Activated CD8-positive, alpha-beta memory T cell treated with anti-CD3 and anti-CD28 coated beads for 1 hour (primary cell): ENCODE measurements at places on chromosomes 2 and 18.

- no peak for DNase-seq
Measured at GRCh38 chr2:28160986-28161425, 231.7 kb upstream of the FOSL2 start.

DNA sequence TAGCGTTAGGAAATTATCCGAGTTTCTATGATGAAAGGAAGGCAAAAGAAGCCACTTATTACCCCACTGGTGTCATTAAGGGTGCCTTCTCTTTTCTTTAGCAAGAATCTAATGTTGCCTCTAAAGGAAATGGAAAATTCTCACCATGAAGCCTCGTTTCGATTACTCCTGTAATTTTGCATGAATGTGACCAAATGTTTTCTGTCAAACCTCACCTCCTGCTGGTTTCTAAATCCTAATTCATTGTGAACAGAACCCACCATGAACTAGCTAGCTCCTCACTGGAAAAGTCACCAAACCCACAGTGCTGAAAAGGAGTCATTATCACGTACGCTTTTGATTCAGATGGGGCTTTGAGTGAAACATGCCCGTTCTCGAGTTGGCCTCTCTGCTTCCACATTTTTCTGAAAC, 119.9 kb downstream of the COPS8 start:
- no peak for DNase-seq

- DNase-seq, result no peak
Measured at GRCh38 chr18:36543991-36544725, 246.6 kb downstream of the FHOD3 start.

GRCh38 chr2:67663776-67664175, 266.6 kb downstream of the ETAA1 start:
- no peak for DNase-seq

DNA sequence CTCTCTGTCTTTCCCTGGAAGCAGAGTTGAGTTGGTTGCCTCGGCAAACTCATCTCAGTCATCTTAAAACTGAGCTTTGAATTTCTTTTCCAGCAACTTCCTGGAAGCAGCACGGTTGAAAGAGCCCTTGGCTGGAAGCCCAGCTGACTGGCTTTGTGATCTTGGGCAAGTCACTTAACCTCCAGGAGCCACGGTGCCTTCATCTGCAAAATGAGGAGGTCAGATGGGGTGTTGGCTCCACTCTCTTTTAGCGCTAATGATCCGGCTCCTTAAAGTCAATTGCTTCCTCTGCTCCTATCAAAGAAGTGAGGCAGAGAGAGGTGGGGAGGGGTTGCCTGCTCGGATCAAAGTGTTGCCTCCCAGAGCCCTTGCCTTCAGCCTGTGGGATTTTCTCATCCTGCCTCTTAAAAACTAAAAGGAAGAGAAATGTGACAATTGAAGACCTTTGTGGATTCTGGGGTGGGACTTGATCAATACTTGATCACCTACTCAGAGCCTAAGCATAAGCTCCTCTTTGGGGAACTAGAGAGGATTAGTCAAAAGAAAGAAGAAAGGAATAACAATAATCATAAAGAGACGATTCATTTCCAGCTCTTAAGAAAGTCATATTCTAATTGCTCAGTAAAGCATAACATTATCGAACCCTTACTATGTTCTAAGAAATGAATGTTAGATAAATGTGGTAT, 86.6 kb downstream of the MYCN start:
- DNase-seq, result no peak

GRCh38 chr18:59814891-59815290, 84.9 kb upstream of the PMAIP1 start:
- DNase-seq, result no peak

- no peak for DNase-seq
Measured at GRCh38 chr2:167939514-167940345, 307.7 kb downstream of the STK39 start.

- DNase-seq, result no peak
Measured at GRCh38 chr18:37393945-37394609, 171.5 kb downstream of the CELF4 start.

DNA sequence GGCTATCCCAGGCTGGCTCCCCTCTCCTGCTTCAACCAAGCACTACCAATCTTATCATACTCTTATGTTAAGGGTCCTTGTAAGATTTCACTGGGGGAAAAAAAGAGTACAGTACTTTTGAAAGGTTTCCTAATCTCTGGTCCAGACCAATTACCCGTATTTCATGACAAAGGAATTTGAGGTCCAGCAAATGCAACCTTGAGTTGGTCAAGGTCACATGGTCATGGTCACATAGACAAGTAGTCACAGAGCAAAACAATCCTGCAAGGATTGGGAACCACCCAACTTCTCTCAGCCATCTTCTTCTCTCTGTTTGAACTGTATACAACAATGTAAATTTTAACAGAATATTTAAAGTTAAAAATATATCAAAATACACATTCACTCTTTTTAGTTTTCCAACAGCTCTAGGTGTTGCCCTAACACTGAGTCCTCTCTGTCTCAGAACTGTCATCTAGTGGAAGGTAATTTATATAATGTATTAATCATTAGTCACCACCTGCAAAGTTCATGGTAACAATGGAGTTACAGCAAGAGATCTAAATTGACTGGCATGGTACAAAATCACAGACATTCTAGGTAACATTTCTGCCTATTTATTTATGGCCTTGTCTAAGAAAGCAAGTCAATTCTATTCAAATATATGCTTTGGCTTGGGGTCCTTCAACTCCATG, 21.5 kb downstream of the DTNB start:
- DNase-seq, result no peak

DNA sequence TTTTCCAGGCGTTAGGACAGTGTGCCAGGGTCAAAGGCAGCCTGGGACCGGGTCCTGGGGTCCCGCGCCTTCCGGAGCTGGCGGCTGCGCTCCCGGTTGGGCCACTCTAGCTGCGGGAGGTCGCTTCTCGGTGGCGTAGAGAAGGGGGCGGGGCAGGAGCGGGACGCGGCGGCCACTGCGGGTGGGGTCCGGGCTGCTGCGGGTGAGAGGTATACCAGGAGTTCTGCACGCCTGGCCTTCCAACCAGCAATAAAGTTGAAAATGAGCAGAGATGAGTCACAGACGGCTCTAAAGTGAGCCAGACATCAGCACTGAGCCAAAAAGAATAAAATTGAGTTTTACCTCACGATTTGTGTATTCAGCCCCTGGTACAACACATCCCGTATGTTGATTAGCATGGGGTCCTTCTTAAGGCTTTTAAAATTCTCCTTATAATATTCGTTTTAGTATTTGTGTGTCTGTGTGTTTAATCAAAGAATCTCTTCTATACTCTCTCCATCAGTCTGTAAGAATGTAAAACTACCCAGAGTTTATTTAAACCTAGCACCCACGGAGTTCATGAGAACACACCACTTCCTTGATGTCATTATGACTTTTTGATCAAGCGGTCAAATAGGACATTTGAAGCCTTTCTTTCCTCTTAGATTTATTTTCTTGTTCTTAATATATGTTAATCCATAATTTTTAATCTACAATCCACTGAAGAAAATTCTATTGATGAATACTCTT, at the start of gene C1GALT1C1L:
Gene C1GALT1C1L (minus strand): TSS at position 108 of the 729 bp plus-strand sequence. CDS start 107 bp downstream, at position 1.
- no peak for DNase-seq

DNA sequence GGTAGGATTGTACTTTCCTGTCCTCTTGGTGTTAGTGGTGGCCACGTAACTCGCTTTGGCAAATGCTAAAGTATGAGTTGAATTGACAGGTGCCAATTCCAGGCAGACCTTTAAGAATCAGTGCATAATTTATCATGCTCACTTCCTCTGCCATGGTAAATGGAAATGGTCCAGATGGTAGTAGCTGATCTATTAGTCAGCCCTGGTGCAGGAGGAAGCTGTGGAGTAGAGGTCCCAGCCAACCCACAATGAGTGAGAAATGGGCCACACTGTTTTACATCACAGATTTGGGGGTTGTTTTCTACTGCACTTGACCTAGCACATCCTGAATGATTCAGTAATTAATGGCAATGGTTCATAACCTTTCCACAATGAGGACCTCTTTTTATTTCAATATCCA, 104.4 kb downstream of the RGPD3 start:
- no peak for DNase-seq

DNA sequence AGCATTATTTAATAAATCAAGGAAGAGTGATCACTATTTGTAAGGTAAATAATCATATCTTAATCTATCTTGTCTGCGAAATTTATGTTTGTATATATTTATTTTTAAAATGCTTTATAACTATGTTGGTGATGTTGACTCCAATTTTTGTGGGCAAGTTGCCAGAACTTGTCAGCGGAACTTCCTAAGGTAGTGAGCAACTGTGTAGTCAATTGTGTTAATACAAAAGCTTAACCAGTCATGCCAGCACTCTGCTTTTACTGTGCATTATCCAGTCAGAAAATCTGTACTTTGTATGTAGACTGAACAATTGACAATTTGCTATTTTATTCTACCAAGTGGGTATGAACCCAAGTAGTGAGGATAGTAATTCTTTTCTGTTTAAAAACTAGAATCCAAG, 61.9 kb upstream of the RND3 start:
- no peak for DNase-seq

DNA sequence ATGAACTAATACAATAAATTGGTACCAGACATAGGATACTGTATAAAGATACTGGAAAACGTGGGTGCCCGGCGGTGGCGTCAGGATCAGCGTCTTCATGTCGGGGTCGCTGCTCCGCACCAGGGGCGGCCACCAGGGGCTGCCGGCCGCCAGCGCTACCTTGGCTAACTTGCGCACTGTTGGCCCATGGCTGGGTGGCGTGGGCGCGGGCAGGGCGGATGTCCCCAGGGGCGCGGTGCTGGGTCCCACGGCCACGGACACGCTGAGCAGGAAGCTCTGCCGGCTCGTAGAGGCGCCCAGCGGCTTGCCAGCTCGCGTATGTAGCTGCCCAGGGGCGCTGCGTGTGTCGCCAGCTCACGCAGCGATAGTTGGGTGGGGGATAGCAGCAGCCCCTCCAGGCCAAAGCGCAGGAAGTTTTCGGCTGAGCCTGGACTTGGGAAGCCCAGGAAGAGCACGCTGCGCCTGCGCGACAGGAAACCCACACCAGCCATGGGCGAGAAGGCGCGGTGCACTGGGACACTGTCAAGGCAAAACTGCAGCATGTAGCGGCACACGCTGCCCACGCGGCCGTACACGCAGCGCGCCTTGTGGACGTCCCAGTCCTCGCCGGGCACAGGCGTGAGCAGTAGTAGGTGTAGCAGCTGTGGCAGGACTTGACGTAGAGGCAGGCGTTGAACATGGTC, 299.9 kb downstream of the CCDC74A start:
- no peak for DNase-seq

- DNase-seq, result no peak
Measured at GRCh38 chr2:48328159-48328809, 201.7 kb upstream of the STON1 start.

DNA sequence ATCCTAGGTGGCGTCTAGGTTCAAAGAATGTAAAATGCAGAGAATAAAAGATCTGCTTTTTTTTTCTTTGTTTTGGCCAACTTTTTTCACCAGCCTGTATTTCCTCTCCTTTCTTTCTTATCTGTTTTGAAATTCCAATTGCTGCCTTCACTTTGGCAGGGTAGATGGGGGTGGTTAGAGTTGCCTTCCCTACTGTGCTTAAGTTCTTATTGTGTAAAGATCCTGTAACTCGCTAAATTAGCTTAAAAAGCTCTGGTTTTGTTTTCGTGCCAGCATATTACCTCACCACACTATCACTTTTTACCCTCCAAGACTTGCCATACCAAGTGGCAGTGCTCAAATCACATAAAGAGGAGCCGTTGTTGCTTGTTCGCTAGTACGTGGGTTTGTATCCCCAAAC, 921.7 kb downstream of the DPP10 start:
- DNase-seq, result no peak
